ENCODE measurements at places on chromosomes 3 and 15.
A peak's percentile ranks its signal among the peaks of the same experiment; 100 is the strongest.

- no peak for DNase-seq
These were observed 99.0 kb downstream of the CNTN3 start for GRCh38 chr3:74515451-74515850.

- DNase-seq = no peak
These were observed 17.2 kb downstream of the CASR start for GRCh38 chr3:122200661-122201060.

GRCh38 chr3:195441476-195441991 is 1.3 kb downstream of the ACAP2 start:
- peak; percentile 6 for DNase-seq

- DNase-seq = no peak
These were observed 112.2 kb upstream of the NANOGP8 start for GRCh38 chr15:35197306-35197705.

DNA sequence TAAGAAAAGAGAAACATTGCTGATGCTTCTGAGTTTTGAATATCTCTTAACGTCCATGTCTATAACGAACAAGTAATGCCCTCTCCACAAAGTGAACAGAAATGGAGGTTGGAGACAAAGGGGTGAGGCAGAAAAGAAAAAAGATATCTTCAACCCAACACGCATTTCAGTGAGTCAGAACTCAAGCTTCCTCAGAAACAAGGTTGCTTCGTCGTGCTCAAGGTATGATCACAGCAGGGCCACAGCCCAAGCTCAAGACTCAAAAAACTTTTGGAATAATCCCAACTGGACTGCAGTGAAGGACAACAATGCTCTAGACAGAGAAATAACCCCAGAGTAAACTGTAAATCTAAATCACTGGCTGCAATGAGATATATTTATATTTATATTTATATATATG is 18.9 kb downstream of the WNT5A start:
- no peak for DNase-seq

GRCh38 chr3:10522646-10523303 is 17.4 kb upstream of the ATP2B2 start:
- no peak for DNase-seq

DNA sequence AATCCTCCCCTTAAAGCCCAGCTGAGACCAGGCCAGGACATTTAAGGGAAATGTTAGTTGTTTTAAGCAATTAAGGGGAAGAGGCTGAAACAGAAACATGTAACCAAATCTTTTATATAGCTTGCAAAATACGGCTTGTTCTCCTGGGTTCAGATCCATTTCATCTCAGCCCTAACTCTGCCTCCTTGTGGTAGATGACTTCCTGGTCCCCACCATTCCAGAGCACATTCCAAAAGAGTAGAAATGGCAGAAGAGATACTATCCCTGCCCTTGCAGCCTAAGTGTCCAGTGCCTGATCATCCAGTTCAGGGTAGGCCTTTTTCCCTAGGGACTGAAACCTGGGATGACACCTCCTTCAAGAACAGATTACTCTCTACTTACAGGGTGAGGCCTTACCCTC is 266.2 kb upstream of the VEPH1 start:
- no peak for DNase-seq

DNA sequence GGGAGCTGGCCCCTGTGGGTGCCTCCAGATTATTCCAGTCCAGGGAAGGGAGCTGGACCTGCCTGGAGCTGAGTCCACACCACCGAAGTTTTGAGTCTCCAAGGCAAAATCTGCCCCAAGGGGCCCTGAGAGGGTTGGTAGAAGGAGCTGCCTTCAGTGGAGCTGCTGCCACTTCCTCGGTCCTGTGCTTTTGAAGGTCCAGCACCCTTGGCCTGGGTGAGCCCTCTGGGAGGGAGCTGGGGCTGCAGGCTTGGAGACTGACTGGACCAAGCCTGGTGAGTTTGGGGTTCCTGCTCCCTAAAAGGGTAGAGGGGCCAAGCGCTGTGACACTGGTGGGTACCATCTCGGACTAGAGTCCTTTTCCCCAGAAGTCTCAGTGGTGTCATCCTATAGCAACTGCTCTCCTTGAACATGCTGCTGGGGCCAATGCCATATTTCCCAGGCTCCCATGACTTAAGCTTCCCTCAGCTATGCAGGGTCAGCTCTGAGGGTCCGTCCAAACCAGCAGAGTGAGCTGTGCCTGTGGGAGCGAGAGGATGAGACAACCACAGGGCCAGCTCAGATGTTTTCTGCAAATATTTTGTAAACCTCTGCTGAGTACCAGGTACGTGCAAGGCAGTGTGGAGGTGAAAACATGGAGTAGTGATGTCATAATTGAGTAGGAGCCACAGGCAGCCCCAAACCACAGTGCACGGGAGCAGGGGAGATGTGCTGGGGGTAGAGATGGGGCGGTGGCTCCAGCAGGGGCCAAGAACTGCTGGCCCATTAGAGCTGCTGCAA is 96.0 kb downstream of the ABHD5 start:
- no peak for DNase-seq

GRCh38 chr3:194306109-194306686 is 44.9 kb downstream of the CPN2 start:
- DNase-seq = peak; percentile 81

GRCh38 chr3:195162033-195162669 is 108.8 kb downstream of the XXYLT1 start:
- no peak for DNase-seq

DNA sequence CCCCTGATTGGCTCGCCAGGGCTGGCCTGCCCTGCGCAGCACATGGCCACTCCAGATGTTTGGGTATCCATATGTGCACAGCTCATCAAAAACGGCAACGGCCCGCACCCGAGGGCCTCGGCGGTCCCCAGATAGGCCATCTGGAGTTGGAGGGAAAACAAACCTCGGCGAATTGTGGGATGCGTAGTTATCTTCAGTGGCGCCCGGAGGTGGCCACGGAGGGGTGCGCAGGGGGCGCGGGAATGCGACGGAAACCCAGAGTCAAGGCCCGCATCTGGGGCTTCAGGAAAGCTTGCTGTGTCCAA is 156.5 kb downstream of the TLE3 start:
- DNase-seq = no peak

DNA sequence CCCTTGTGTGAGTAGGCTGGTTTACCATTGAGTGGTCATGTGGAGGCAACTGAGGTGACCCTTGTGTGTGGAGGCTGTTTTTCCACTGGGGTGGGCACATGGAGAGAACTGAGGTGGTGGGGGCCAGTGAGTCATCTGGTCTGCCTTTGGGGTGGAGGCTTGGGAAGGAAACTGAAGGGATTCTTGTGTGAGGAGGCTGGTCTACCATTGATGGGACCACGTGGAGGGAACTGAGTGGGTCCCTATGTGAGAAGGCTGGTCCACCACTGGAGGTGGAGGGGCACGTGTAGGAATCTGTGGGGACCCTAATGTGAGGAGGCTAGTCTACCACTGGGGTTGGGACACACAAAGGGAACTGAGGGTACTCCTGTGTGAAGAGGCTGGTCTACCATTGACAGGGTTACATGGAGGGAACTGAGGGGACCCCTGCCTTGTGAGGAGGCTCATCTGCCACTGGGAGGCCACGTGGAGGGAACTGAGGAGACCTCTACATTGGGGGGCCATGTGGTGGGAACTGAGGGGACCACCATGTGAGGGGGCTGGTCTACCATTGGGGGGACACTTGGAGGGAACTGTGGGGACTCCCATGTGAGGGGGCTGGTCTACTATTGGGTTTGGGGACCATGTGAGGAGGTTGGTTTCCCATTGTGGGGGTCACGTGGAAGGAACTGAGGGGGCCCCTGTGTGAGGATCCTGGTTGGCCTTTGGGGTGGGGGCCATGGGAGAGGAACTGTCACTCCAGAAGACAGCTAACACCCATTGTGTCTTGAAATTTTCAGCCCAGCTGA is 164.5 kb downstream of the WNT7A start:
- no peak for DNase-seq

- no peak for DNase-seq
These were observed 140.0 kb downstream of the MEIS2 start for GRCh38 chr15:36960179-36960946.

DNA sequence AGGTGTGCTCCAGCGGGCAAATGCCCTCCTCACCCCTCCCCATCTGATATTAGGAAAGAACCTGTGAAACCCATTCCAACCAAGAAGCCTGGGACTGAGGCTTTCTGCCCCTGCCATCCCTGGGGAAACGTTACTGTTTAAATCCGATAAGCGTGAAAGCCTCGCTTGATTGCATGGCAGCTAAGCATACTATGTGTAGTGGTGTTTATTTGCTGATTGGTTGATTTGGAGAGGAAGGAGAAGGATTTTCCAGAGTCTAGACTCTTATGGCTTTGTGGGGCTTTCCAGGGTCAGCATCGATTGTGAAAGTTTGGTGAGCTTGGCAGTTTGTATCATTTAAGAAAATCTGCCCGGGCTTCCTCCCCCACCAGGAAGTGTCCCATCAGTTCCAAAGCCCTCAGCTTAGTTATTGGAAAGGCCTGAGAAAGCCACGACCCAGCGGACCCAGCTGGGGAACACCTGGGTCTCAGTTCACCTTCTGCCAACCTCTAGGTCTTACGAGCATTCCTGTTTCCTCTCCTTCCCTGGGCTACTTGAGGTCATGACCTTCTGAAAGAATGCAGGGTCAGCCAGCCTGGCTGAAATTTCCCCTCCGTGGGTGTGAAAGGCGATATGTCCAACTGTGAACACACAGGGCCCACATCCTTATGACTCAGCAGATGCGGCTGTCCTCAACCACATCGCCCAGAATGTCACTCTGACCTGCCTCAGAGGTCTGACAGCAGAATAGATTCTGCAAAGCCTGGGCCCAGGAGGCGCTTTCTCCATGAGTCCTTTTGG is 62.8 kb upstream of the HERC1 start:
- peak; percentile 75 for DNase-seq

DNA sequence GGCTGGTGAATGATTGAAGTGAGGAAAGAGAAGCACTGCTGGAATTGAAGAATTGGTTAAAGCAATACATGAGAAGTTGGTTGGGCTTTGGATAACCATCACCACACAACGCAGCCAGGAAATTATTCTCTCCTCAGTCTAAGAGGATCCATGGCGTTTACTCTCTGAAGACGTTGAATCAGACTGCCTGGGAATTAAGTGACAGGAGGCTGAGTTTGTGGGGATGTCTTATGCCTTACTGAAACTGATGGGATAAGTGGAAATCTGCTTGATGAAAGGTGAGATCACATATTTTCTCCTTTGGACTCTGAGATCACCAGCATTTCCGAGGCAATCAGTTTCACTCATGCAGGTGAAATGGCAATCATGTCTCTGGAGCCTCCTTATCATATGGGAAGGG is 456.1 kb upstream of the GBE1 start:
- no peak for DNase-seq

- no peak for DNase-seq
These were observed 13.3 kb upstream of the PLXND1 start for GRCh38 chr3:129619726-129620162.

GRCh38 chr3:180420804-180421203 is 181.2 kb upstream of the TTC14 start:
- DNase-seq = no peak

DNA sequence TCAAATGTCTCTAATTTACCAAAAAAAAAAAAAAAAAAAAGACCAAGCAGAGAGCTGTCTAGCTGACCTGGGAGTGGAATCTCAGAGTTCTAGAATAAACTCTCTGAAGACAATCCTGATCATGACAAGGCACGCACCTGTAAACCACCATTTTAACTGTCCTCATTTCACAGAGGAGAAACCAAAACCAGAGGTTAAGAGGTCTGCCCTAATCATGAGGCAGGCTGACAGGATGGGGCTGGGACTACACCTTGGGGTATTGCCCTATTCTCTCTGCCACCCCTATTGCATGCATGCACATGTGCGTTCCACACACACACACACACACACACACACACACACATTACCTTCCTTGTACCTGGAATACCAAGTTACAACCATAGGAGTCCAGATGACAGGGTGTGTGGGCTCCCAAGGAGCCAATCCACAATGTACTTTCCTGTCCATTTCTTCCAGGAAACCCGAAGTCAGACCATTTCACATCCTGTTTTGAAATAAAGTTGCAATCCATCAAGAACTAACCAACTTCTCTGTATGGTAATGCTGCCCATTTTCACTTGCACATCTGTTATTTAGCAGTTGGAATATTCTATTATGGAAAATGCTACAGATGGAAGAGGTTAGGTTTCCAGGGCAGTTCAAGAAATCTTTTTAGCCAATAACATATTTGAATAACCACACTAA is 34.6 kb downstream of the HSPBAP1 start:
- DNase-seq = peak; percentile 48

DNA sequence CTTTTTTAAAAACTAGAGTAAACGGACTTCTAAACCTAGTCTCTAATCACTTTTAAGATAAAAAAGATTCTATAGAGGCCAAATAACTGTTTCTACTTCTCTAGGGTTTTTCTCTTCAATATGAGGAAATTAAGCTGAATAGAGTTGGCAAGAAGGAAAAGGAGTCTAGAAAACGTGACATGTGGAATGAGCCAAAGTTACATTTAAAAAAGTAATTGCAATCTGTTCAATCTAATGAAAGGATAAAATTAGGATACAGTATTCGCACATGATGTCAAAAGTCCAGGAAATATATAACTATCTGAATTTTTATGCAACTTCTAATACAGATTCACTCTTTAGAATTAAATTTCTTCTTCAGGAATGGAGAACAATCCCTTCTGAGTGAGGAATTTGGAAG is 300.1 kb downstream of the ULK4 start:
- no peak for DNase-seq

Measured in HL-60 (cell line).